ENCODE measurements at places on chromosomes 3 and 15.

GRCh38 chr15:68285259-68285980 is 7.9 kb downstream of the FEM1B start:
- DNase-seq, result no peak

- no peak for DNase-seq
Measured at GRCh38 chr15:80110920-80111319, 41.9 kb upstream of the FAH start.

GRCh38 chr15:33200444-33200843 is 5.9 kb upstream of the FMN1 start:
- no peak for DNase-seq

GRCh38 chr3:22887664-22888291 is 315.3 kb upstream of the UBE2E2 start:
- DNase-seq, result no peak

DNA sequence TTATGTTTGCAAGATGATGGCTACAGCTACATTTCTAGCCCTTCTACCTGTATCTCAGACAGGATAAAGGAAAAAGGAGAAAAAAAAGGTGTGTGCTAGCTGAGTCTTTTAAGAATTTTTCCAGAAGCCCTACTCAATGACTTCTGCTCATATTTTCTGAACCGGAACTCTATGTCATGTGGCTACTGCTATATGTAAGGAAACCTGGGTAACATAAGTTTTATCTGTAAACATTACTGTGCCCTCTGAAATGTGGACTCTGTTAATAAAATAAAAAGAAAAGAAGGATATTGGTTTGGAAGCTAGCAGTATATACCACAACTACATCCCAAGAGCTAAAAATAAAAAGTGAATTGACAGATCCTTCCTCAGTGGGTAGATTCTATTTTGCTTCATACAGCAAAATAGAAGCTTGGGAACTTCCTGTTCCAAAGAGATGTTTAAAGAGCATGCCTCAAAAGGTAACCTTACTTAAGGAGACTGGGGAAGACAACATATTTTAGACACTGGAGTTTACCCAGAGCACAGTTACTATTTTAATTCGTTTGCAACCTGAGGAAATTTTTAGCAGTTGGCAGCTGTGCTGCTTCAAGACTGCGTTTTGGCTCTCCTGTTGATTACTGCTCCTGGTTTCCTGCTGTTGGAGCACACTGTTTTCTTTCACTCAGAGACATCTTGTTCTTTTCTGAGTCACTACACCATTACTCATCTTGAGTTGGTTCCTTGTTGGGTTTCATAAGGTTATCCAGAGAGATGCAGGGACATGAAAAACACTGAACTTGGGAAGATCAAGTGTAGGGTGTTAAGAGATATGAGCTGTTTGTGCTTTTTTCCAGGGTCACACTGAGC is 280.7 kb downstream of the NFKBIZ start:
- no peak for DNase-seq

GRCh38 chr3:177932346-177932745 is 603.9 kb upstream of the KCNMB2 start:
- no peak for DNase-seq

DNA sequence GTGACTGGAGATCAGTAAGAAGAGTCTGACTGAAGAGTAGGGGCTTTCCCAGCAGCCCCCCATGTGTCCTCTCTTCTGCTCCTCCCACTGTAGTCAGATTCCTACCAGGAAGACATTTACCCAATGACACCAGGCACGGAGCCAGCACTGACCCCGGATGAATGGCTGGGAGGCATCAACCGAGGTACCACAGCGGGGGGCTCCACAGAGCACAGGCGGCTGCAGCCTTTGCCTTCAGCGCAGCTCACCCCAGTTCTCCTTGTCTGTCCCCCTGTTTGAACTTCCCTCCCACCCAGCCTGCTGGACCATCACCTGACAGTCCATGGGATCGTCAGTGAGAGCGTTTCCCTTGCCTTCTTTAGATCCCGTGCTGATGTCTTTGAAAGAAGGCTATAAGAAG is 101.6 kb downstream of the ANP32A start:
- DNase-seq, result no peak

- DNase-seq, result no peak
Measured at GRCh38 chr3:134328147-134328591, 46.1 kb downstream of the AMOTL2 start.

GRCh38 chr3:184525337-184526087 is 36.1 kb upstream of the EPHB3 start:
- no peak for DNase-seq

DNA sequence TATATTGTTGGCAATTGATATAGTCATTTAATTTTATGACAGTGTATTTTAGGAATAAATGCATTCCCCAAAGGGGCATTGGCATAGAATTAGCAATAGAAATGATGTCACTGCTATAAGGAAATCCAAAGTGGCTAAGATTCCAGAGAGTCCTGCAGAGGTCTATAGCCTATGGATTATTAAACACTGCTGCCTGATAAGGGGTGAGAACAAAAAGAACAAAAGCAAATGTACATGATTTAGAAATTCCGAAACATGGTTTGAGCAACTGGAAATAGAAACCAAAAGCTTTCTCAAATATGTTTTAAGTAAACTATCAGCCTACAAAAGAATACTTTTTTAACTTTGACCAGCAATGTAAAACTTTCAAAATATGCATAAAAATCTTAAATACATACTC is 280.1 kb upstream of the RASGRP1 start:
- no peak for DNase-seq

GRCh38 chr3:11555211-11555782 is 88.4 kb downstream of the VGLL4 start:
- DNase-seq, result no peak

DNA sequence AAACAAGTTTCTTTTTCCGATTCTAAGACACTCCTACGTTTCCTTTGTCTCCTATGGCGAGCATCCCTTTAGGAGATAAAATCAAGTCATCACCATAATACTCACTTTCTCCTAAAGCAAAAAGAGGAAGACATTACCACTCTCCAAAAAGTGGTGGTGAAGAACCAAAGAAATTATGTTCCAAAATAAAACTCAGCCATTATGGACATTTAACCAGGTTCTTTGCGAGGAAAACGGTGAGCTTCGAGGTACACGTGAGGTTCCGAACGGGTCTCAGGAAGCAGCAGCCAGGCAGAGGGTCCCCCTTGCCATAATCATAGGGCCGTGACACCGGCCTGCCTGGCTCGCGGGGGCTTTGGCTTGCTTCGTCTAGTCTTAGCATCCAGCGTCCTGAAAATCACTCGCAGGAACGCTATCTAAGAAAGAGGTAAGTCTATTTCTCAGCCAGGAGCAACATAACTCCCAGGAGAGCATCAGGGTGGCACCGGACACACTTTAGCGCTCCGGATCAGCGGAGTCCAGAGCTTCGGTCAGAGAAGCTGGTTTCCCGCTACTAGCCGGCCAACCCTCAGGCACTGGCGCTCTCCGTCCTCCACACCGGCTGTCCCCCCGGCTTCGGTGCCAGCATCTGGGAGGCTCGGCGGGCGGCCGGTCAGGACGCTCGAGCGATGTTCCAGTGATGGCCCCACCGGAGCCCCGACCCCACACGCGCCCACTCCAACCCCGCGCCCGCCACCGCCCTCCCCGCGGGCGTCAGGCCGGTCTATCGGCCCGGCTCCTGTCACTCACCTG is 581 bp downstream of the IP6K1 start:
- DNase-seq, result no peak

- DNase-seq, result no peak
Measured at GRCh38 chr3:175255698-175256097, 396.6 kb downstream of the NAALADL2 start.

GRCh38 chr3:177751770-177752169 is 554.5 kb upstream of the TBL1XR1 start:
- no peak for DNase-seq

GRCh38 chr3:159074756-159075701 is 273.2 kb downstream of the MFSD1 start:
- DNase-seq, result no peak

GRCh38 chr3:139935866-139936817 is 1.2 kb downstream of the CLSTN2 start:
- DNase-seq, result peak; percentile 54

DNA sequence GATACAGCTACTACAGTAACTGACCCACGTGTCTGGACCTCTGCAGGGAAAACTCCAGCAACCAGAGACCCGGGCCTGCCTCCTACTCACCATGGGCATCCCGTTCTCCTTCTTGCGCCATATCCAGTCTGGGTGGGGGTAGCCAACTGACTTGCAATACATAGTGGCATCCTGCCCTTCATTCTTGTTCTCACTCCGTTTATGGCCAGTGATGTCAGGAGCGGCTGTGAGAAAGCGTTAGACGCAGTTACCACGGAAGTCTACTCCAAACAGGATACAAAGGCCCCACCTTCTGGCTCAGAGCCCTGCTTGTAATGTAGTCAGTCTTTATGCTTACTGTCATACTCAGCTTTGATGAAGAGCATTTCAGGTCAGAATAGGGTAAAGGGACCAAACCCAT is 59.6 kb downstream of the NPTN start:
- DNase-seq, result no peak

GRCh38 chr3:23805633-23806533 is at the start of gene UBE2E1:
TSS of gene UBE2E1 (plus strand) at chr3:23805955. CDS start at chr3:23807270, 1,315 bp downstream.
- no peak for DNase-seq

DNA sequence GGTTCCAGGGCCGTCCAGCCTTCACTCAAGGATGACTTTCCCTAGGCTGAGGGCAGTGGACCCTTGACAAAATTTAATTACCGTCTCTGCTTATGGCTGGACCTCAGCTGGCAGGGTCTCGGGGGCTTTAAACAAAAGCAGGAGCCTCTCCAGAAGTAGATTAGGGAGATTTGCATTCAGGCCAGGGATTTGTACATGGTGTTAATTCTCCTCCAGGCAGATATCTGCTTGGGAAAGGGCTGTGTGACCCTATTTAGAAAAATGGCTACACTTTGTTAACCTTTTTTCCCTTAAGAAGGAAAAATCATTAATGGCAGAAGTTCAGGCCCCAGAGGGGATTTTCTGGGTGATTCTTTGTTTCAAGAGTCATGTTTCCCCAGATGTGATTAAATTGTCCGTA is 329.1 kb upstream of the C2CD4B start:
- DNase-seq, result no peak

GRCh38 chr3:8538913-8539312 is 37.3 kb downstream of the LMCD1 start:
- no peak for DNase-seq

- no peak for DNase-seq
Measured at GRCh38 chr15:24696842-24697241, 21.3 kb downstream of the NPAP1 start.

DNA sequence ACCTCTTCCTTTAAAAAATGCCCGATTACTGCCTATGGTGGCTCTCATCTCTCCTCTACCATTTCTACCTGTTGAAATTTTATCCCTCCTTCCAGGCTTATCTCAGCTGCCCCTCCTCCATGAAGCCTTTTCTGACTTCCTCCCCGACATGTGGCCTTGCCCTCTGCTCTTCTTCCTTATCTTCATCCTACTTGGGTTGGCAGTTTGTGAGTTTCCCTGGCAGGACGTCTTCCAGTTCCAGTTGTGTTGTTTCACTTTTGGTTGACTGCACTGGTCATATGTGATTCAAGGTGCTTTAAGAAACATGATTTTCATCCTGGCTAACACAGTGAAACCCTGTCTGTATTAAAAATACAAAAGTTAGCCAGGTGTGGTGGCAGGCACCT is 4.4 kb downstream of the DLL4 start:
- no peak for DNase-seq

DNA sequence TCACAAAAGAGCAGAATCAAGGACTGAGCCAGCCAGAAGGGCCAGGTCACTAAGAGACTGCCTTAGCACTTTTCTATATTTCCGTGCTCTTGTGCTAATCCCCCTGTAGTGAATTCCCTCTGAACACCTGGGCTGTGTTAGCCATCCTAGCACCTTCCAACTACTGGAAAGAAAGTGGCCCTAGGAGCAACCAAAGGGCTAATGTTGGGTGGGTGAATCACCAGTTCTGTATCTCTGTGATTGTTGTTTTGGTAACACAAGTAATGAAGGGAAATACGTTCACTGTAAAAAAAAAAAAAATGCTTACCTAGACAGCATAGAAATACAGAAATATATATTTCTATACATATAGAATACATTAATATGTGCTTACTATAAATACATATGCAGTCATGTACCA is 43.9 kb downstream of the PXYLP1 start:
- DNase-seq, result no peak

Data from NCI-H2171 (cell line).